ENCODE measurements at places on chromosomes 7 and 10.

DNA sequence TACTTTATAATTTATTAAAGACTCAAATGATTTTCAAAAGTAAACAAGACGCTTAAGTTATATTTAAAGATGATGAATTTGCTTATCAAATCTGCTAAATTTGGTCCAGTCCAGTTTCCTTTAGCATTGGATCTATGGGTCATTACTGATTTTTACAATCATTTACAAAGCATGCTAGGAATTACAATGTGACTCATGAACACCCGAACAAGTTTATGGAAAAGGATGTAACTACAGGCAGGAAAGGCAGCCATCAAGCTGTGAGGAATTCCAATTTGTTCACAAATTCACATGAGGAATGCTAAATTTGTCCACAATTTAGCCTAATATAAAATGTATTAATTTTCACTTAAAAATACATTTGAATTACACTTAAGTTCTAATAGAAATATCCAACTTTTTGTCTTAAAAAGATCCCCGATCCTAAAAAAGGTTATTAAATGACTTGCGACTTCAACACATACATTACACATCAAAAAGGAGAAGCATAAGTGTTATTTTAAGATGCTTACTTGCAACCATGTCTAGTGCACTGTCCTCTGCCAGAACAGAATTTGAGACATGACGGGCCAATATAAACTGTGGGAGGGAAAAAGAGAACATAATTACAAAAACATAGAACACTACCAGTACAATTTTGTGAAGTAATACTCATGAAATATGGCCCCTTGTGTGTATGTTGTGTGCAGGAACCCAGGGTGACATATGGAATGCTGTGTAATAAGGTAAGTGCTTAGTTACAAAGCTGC is 194.2 kb upstream of the SLC26A5 start:
- no peak for DNase-seq

DNA sequence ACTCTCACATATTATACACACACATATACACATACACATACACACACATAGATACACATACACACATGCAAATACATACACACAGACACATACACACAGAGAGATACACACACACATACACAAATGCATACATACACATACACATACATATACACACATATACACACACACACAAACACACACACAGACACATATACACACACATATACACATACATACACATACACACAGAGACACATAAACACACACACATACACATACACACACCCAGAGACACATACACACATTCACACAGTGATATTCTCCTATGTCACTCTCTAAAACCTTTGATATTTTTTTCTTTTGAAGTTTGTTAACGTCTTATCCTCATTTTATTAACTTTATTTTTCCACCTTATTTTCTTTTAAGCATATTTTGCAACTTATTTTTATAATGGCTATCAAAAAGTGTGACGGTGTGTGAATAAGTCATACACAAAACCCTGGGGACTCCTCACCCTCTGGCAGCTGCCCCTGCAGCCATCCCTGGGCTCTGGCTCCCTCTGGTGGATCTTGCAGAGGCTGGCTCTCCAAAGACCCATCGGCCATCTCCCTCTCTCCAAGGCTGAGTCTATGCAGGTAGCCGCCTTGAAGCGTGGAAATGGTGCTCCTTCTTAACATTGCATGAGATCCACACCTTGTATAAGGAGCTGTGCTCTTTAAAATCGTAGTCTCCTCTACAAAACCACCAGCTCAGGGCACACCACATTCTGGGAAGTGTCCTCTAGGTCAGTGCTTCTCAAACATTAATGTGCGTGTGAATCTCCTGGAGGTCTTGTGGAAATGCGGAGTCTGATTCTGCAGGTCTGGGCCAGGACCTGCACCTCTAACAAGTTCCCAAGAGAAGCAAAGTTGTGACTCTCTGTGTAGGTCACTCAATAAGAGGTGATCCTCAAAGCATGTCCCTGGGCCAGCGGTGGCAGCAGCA is 4.1 kb upstream of the C10orf120 start:
- DNase-seq = peak; percentile 78

GRCh38 chr7:28378574-28379149 is 33.7 kb upstream of the CREB5 start:
- no peak for DNase-seq

GRCh38 chr7:10239695-10240345 is 733.9 kb upstream of the PHF14 start:
- DNase-seq = no peak

DNA sequence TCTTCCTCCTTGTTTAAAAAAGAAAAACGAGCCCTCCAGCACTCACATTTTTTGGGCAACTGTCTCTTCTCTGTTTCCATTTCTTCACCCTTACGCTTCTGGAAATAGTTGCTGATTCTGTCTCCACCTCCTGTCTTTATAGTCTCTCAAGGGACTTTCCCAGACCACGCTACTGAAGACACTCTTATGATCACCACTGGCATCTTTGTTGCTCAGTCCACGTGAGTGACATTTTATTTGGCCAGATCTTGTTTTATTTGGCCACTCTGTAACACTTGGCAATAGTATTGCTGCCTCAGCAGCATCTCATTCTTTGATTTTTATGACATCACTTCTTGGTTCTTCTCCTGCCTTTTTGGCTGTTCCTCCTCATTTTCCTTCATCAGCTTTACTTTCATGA is 21.6 kb upstream of the NME8 start:
- no peak for DNase-seq

DNA sequence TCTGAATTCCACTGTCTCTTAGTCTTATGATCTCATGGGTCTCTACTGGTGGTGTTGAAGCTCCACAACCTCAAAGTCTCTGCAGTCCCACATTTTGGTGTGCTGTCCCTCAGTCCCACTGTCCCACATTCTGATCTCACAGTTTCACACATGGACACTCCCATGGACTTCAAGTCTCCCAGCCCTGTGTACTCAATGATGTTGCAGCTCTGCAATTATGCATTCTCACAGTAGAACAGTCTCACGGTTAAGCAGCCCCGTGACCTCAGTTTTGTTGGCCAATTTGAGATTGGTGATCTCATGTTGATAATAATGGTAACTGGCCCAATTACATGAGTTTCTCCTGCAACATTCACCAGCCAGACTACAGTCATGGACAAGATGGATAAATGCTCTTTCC is 109.4 kb downstream of the ODAD2 start:
- DNase-seq = no peak

GRCh38 chr7:27091105-27091504 is 4.7 kb downstream of the HOXA1 start:
- no peak for DNase-seq

DNA sequence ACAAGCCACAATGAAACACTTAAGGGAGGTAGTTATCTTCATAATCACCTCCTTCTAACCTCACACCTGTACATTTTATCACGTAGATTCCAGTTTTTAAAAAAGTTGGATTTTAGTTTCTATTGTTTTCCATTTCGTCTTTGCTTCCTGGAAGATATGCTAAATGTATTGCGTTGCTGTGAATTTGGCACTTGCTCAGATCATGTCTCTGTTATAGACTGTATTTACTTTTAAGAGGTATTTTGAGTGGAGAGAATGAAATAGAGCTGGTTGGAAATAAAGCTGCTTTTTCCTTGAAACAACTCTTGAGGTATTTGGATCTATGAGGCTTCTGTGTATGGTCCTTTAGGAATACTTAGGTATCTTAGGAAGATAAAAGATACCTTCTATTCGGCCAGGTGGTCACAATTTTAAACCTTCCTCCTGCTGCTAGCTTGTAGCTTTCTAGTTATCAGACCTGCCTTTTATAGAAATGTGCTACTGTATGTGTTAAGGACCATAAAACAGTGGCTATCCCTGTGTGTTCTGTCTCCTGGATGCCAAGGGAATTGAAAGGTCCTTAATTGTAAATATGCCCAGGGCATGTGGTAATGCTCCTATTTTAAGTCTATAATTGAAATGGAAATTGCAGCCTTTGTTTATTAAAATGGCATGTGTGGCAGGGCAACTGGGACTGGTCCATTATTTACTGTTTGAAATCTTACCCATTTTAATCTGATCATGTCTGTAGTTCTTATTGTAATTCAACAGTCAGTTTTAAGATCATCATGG is 147.7 kb downstream of the SND1 start:
- no peak for DNase-seq

GRCh38 chr7:131506597-131506996 is 49.8 kb downstream of the PODXL start:
- no peak for DNase-seq

DNA sequence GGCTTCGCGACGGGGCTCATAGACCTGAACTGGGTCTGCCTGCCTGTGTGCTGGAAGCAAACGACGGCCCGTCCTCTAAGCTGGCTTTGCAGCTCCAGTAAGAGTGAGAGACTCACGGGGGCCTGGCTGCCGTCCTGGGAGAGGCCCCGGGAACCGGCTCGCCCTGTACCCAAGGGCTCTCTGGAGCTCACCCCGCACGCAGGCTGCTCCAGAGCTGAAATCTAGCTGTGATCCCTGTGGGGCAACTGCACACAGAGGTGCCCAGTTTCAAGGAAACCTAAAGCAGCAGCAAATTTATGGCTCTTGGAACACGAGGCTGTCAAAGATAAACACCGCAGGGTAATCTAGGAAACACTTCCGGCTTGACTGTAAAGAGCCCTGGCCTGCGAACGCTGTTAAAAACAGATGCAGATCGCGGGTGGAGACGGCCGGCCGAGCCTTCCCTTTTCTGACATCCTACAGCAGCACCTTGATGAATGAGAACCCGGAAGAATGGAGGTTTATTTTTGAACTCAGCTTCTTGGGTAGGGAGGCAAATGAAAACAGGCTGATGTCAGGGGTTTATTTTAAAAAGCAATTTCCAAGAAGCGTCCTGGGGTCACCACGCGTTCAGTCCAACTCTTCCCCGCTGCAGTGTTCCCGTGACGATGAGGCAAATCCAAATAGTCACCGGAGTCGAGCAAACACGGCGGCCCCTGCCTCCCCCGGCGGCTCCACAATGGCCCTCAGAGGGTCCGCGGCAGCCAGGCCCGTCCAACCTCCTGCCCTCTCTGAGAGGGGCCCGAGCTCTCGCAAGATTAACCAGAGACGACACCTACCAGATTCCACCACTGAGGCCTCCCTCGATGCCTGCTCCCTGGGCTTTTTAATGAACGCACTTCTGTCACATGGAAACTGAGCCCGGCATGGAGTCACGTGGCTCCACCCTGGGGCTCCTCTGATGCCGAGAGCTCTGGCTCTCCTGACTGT is 29.6 kb downstream of the AMZ1 start:
- DNase-seq = no peak
